ENCODE measurements at places on chromosomes 4 and X.

GRCh38 chr4:140048419-140048995 lies 105.5 kb downstream of the MAML3 start:
- no peak for DNase-seq

- DNase-seq: no peak
These were observed 3.3 kb upstream of the SH3RF1 start for GRCh38 chr4:169274033-169274432.

DNA sequence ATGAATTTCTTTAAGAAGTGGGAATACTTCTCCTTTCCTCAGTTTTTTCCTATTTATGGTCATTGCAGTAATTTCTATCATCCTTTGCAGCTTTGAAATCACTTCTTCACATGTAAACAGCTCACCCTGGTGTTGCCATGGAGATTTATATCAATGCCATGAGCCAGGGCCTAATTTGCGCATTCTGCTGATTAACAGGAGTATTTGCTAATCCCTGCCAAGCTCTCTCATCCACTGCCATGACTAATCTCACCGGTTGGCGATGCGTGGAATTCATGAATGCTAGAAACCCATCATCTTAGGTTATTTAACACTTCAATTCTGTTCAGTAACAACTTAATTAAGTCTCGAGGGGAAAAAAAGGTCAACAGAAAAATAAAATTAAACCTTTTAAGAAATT lies 11.8 kb upstream of the FGF13 start:
- DNase-seq: no peak

DNA sequence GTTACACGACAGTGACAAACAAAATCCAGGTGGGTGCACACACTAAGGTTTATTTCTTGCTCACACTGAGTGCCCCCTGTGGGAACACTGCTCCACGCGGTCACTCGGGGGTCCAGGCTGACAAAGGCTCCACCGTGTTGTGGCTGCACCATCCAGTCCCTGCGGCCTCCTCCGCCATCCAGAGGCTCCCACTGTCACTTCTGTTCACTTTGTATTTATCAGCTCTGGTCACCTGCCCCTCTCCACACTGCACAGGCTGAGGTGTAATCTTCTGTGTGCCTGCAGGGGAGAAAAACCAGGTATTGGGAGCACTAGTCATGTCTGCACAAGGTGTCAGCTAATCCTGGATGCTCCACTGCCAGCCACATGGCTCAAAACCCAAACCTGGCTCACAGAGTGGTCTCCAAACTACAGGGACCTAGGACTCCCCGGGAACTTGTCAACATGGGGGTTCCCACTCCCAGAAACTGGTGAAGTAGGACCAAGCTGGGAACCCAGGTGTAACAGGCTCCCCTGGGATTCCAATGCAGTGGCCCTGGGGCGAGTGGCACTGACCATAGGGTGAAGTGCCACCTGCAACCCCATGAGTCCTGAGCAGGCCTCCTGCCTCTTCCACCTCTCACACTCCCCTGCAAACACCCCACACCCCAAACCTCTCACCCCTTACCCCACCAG lies 25.5 kb downstream of the HMX1 start:
- DNase-seq: no peak

- no peak for DNase-seq
These were observed 4.6 kb downstream of the NKX6-1 start for GRCh38 chr4:84494531-84494930.

GRCh38 chr4:17599826-17600225 lies 14.6 kb upstream of the MED28 start:
- no peak for DNase-seq

GRCh38 chr4:25725870-25726269 lies 70.2 kb downstream of the SLC34A2 start:
- no peak for DNase-seq

GRCh38 chrX:155313766-155314165 lies 20.6 kb downstream of the CLIC2 start:
- DNase-seq: no peak

- no peak for DNase-seq
These were observed 12.7 kb downstream of the MAD2L1 start for GRCh38 chr4:120053911-120054310.

GRCh38 chr4:15010038-15010585 lies 7.8 kb downstream of the CPEB2 start:
- DNase-seq: no peak

DNA sequence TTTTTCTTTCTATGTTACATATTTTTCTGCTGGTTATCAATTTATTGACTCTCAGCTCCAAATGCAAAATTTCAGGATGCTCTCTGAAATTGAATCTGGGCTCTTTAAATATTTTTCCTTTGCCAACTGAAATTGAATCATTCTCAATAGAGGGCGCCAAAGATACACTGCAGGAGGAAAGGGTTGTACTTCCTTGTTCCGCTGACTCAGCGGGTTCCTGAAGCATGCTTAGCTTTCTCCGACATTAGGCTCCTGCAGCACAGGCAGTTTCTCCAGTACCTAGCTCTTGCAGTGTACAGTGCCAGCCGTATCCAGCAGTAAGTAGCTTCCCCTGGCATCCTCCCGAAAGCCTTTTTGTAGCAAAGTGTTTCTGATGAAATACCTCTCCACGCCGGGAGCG lies 28.8 kb upstream of the CFAP47 start:
- DNase-seq: no peak

DNA sequence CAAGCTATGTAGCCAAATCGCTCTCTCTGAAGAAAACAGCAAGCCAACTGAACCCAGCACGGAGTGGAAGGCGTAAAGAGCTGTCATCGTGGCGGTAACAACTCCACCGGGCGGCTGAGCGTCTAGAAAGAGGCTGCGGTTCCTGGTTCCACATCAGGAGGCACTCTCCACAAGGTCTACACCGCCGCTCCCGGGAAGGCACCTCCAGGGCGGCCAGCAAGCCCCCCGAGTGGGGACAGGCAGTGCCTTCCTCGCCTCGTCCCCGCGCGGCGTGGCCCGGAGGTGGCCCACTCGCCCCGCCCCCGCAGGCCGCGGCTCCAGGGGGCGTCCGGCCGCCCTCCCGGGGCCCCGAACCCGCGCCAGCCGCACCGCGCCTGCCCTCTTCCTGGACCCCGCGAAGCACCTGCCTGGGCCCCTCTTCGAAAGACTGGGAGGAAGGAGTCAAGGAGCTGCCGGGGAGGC lies 755 bp downstream of the KLHL8 start:
- DNase-seq: peak; percentile 26

DNA sequence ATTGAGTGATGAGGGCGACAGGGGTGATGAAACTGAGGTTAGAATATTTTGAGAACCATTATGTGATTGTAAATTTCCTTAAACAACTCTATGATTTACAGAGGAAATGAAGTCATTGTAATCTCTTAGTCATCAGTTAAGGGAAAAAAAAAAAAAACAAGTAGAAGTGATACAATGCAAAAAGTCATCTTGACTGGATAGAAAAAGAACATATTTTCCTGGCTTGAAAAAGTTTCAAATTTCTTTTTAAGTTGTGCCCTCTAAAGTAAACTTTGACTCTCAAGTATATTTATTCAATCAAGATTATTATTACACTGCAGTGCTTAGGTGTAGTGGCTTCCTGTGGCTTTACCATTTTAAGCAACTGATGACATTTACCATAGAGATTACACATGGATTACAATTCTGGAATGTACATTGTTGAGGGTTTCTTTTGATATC lies 40.6 kb downstream of the GABRB1 start:
- DNase-seq: no peak

GRCh38 chr4:108172231-108172752 lies 3.6 kb upstream of the LEF1 start:
- DNase-seq: no peak

- no peak for DNase-seq
These were observed 586.9 kb upstream of the INTU start for GRCh38 chr4:127045861-127046260.

DNA sequence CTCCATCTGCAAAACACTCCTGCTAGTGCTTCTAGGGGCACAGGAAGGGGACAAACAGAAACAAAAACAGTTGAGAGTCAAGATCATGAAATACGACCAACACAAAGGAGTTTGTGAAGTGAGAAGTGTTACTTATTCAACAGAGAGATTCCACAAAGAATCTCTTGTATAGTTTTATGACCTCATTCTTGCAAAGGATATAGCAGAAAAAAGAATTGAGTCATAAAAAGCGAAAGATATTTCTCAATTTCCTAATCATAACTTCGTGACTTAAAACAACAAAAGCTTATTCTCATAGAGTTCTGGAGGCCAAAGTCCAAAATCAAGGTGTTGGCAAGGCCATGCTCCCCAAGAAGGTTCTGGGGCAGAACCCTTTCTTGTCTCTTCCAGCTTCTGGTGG lies 40.7 kb downstream of the TIGD4 start:
- no peak for DNase-seq

- DNase-seq: no peak
These were observed 308.9 kb downstream of the ANTXR2 start for GRCh38 chr4:79764120-79764519.

DNA sequence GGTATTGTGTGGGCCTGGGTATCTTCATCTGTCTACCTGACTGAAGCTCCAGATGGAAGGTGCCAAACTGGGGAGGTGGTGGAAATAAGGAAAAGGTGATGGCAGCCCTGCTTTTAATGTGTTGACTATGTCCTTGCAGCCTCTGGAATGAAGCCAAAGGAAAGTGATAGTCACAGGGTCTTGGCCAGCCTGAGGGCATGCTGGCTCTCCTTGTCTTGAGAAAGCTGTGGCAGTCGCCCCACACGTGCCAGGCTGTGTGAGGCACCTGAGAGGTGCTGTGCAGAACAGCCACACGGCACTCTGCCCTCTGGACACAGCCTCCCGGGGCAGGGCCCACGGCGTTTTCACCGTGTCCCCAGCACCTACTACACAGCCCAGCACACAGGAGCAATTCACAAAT lies 77.6 kb downstream of the NAT8L start:
- DNase-seq: no peak

DNA sequence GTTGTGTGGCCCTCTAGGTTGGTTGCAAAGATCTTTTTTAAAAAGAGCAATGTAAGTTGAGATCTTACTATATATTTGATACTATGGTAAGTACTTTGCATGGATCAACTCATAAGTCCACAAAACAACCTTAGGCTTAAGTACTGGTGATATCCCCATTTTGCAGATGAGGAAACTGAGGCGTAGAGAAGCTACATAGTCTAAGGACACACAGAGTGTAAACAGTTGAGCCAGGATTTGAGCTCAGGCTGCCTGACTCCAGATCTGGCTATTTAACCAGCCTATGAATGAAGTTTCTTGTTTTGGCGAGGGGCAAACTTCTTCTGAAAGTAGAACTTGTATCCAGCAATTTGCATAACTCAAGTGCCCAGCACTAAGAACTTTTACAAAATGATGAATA lies 38.6 kb upstream of the STX18 start:
- DNase-seq: no peak

GRCh38 chrX:149950681-149951080 lies 12.4 kb upstream of the EOLA2 start:
- no peak for DNase-seq

DNA sequence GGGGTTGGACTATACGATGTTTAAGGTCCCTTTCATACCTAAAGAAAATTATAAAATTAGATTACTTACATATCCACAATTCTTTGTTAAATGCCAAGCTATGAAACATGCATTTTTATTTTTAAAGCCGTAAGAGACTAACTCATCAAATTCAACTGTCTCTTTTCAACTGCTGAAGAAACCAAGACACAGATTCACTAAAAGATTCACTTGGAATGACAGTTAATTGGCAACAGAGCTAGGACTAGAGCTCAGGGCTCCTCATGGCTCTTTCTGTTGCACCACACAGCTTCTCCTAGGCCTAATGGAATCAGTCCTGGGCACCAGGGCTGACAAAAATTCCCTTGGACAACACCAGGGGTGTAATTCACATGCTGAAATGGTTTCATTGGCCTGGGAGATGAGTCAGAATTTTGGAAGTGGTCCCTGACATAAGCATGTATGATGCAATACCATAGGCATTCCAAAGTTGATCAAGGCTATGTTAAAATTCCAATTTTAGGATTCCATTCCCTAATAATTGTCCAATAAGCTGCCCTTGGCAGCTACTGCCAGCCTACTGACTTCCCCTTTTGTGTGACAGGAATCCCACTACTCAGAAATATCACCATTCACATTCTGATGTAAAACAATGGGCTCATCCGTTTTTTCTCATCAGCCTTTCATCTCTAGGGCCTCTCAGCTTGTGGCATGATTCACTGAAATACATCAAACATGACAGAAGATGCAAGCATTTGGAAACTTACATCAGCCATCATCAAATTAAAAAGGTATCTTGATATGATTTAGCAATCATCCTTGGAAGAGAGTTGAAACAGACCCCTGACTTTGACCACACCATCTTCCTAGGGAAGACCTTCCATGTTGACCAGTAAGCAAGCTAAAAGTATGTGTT lies 54.2 kb downstream of the PLAC1 start:
- no peak for DNase-seq

DNA sequence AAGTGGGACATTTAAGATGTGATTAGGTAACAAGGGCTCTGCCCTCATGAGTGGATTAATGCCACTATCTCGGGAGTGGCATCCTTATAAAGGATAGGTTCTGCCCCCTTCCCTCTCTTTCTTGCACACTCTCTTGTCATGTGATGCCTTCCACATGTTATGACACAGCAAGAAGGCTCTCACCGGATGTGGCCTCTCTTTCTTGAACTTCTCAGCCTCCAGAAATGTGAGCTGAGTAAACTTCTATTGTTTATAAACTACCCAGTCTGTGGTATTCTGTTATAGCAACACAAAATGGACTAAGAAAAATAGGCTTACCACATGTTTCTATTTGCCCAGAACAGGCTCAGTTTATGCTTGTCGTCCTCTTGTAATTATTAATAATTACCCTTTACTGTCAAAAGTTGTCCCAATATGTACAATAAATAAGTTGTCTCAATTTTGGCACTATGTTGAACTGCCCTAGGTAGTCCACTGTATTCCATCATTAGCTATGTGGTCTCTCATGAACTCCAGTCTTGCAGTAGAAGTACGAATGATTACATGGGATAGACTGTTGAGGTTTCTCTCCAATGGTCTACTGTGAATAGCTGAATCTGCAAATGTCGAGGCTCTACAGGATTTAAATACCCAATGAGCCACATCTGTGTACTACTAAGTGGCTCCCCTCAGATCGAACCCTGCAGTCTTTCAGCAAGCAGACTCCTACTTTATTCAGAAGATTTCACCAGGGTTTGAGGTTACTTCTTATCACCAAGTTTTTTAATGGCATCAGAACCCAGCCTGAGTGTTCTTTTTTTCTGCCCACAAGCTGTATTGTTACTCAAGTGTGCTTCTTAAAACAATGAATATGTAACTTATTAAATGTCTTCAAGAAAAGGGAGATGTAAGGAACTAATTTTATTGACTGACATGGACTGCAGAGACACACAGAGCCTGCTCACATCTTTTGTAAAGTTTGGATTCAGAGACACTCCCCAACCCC lies 102.0 kb upstream of the LEF1 start:
- DNase-seq: no peak

DNA sequence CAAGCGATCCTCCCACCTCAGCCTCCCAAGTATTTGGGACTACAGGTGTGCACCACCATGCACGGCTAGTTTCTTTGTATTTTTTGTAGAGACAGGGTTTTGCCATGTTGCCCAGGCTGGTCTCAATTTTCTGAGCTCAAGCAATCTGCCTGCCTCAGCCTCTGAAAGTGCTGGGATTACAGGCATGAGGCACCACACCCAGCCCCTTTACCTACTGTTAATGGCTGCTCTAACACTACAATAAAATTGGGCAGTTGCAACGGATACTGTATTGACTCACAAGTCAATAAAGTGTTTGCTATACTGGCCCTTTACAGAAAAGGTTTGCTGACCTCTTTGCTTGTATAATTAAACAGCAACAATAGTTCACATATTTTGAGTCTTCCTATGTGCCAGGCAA lies 41.5 kb downstream of the TRIM2 start:
- no peak for DNase-seq

- DNase-seq: no peak
These were observed 286.3 kb upstream of the UGT8 start for GRCh38 chr4:114312338-114312737.

Measured in stimulated activated CD8-positive, alpha-beta memory T cell treated with anti-CD3 and anti-CD28 coated beads, Interleukin-15, amount 100 ng/mL, for 24 hours (primary cell).